ENCODE measurements at places on chromosomes 5 and 9.
A peak's percentile ranks its signal among the peaks of the same experiment; 100 is the strongest.

DNA sequence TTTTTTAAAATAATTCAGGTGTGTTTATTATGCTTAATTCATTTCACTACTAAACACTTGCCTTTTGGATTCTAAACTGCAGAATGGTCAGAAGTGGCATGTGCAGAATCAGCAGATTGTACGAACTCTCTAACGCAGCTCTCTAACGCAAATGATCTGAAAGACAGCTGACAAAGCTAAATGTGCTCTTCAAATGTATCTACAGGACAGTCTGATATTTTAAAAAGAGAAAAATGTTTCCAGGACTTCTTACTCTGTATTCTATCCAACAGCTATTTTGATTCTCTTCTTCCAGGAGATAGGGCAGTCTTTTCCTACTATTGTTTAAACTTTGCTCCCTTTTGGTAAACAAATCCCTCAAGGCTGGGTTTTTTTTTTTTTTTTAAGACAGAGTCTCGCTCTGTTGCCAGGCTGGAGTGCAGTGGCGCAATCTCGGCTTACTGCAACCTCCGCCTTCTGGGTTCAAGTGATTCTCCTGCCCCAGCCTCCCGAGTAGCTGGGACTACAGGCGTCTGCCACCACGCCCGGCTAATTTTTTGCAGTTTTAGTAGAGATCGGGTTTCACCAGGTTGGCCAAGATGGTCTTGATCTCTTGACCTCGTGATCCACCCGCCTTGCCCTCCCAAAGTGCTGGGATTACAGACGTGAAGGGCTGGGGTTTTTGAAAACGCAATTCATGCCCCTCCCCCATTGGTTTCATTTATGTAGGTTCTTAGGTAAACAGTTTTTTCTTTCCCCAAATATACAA, 1.2 kb downstream of the NMRK1 start:
- DNase-seq, result no peak

DNA sequence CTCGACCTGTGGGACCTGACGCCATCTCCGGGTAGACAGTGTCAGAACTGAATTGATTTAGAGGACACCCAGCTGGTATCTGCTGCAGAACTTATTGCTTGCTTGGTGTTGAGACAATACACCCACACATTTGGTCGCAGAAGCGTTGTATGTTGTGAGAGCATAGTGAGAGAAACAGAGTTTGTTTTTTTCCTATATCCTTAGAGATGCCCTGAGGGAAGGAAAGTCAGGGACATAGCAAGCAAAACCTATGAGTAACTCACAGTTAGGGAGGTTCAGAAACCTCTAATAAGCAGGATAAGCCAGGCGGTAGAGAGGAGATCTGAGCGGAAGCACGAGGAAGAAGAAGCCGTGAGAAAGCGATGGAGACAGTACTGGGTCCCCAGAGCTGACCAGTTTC, 59.8 kb downstream of the PTCD2 start:
- DNase-seq, result no peak

GRCh38 chr5:16980983-16981382, 44.9 kb upstream of the MYO10 start:
- no peak for DNase-seq

DNA sequence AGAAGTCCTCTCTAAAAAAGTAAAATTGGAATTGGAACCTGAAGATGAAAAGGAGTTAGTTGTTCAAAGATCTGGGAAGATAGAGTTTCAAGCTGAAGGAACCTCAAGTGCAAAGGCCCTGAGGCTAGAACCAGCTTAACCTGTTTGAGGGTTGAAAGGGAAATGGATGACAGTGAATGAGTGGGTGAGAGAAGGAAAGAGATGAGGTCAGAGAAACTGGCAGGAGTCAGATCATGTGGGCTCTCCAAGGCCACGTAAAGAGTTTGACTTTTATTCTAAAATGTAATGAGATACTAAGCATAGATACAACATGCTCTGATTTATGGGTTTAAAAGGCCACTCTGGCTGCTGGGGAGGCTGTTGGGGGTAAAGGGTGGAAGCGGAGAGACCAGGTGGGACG, 2.5 kb upstream of the RAD23B start:
- no peak for DNase-seq

DNA sequence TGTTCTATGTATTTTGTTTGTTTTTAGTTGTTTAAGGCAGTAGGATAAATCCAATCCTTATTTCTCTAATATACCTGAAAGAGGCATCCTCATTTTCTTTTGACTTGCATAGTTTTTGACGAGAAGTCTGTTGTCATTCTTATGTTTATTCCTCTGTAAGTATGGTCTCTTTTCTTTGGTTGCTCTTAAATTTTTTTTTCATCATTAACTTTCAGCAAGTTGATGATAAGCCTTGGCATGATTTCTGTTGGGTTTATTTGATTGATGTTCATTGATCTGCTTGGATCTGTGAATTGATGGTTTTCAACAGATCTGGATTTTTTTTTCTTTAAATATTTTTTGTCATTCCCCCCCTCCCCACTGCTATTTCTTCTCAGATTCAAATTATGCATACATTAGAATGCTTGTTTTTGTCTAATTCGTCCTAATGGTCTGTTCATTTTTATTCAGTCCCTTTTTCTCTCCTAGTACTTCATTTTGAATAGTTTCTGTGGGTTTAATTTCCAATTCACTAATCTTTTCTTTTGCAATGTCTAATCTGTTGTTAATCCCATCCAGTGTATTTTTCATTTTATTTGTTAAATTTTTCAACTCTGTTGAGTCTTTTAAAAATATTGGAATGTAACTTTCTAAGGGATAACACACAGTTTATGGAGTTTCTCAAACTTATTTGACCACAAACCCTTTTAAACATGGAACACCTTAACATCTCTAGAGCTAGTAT, 495.9 kb downstream of the CSNK1G3 start:
- DNase-seq, result peak; percentile 33

- DNase-seq, result no peak
Measured at GRCh38 chr5:130871346-130872086, 293.5 kb downstream of the HINT1 start.

DNA sequence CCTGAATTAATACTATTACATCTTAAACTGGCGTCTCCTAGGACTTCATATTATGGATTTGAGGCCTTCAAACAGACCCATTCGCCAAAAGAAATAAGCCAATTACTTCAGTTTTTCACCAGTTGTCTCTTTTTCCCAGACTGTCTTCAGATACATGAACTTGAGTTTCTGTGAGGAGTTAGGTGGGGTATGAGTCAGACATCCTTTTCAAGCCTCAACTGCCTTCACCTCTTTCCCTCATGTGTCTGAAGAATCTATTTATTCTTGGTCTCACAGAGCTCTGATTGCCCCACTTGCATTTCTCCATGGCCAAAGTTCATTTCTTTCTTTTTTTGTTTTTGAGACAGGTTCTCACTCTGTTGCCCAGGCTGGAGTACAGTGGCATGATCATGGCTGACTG, 12.5 kb downstream of the WNT8A start:
- DNase-seq, result no peak

DNA sequence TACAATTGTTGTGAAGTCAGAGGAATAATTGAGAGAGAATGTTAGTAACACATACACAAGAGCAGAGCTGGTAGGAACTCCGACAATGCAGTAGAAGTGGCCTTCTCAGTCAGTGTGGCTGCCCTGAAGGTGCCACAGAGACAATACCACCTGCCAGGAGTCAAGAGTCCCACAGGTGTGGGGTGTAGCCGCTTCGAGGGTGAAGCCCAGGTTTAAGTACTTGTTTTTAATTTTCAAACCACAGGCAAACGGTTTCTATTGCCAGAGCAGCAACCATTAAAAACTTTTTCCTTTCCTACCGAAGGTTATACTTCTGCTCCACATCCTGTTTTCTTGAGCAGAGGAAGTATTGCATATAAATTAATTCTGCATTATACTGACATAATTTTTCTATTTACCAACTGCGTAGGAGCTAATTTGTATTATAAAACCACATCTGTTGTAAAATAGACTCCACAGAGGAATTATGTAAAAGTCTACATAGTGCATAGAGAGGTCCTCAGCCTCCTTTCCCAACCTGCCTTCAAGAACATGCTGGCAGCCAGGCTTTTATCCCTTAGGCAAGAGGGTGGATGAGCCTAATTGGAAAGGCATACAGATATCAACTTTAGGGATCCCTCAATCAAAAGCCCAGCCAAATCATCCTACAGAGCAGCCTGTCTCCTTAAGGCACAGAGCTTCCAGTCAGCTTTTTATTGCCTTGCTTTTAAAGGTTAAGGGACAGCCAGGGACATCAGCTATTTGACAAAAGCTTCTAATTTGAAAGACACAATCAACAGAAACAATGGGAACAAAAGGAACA, 12.9 kb upstream of the ACTBL2 start:
- no peak for DNase-seq

DNA sequence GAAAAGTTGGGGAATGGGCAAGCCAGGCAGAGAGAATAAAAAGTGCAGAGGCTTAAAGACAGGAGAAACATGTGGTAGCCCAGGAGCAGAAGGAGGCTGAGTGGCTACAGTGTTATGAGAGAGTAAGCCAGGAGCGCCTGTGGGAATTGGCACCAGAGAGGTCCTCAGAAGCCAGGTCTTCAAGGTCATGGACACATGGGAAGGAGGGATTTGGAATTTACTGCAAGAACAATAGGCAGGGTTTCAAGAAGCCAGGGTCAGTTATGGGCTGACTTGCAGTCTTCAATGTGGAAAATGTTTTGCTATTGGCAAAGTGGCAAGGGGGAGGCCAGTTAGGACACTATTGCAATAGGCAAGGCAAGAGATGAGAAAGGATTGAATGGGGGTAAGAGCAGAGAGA, 29.3 kb downstream of the ERAP1 start:
- DNase-seq, result no peak

DNA sequence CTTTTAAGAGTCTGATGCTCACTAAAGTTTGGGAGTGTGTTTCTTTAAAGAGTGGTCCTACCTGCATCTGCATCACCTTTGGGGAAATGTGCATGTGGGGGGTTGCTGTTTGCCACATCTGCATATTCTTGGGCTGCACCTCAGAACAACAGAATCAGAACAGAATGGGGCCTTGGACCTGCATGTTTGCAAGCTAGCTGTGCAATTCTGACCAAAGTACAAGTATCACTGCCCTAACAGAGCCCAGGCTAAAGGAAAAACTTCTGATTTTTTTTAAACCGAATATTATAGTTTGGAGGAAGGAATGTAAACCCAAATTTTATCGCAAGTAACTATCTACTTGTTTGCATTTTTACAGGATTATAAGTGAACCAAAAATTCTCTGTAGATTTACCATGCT, 34.2 kb upstream of the PRLR start:
- no peak for DNase-seq

GRCh38 chr9:116342941-116343340, 189.3 kb downstream of the PAPPA start:
- DNase-seq, result no peak

DNA sequence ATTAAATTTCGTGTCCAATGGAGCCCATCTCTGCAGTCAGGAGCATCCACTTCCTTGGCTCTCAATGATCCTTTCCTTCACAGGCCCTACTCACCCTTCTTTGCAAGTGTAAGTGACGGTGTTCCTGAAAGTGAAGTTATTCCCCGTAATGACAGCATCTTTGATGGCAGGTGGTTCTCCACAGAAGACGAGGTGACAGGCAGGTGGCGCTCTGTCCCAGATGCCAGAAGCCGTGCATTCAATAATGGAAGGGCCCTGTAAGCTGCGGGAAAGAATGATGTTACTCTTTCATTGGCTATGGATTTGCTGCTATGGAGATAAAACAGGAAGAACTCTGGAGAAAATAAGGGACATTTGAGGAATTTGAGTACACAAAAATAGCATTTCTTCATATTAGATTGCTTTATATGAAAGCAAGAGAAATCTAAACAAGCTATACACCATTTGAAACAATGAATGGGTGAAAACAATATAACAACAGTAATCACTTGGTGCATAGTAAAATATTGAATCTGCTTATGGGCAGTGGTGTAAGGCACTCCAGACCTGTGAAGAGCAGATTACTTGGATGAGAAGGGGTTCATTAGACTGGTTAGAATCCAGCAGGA, 89.9 kb upstream of the TXNDC8 start:
- peak; percentile 45 for DNase-seq

DNA sequence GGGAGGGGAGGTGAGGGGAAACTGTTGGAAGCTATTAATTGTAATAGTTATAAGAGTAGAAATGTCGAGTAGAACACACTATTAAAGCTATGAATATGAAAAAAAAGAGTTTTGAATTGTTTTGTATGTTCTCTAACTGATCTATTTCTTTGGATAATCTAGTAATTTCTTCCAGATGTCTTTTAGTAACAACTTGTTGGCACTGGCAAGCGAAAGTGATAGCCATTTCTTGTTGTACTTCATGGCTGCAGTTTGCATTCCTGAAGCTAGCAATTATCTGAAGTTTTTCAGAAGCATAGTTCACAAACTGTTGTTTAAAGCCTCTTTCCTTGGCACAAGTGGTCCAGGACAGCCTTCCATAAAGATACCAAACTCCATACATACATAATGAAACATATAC, 49.4 kb upstream of the SPATA31C2 start:
- no peak for DNase-seq

- no peak for DNase-seq
Measured at GRCh38 chr5:112419164-112419985, at the start of gene EPB41L4A. Gene EPB41L4A, minus strand, starts transcription at chr5:112419277. Its CDS starts 238 bp downstream, at chr5:112419039.

GRCh38 chr9:98479967-98480847, 224.8 kb upstream of the TBC1D2 start:
- no peak for DNase-seq

- no peak for DNase-seq
Measured at GRCh38 chr5:133278317-133278716, 226.5 kb downstream of the HSPA4 start.

DNA sequence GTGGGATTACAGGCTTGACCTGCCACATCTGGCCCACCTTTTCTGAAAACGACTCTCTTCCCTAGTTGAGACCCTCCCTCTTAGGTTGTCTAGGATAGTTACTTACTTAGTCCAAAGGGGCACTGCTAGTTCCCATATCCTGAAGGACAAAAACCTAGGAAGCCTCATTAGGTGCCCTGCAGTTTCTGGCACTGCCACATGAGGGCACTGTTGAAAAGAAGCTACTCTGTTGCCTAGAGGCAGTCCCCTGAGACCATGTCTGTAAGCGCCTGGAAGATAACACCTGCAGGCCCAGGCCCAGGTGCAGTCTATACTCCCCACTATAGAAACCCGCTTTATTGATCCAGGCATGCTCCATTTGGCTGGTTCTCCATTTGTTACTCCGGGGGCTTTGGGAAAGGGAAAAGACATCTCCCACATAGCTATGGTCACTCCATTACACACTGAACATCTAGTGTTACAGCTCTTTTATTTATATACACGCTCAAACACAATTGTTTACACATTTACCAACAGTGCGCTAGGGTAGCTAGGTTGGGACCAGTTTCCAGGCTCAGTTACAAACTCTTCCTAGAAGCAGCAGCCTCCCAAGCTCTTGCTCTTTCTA, 73.4 kb upstream of the PPARGC1B start:
- DNase-seq, result peak; percentile 57

GRCh38 chr5:82694711-82695285, 382.4 kb downstream of the TMEM167A start:
- DNase-seq, result no peak

DNA sequence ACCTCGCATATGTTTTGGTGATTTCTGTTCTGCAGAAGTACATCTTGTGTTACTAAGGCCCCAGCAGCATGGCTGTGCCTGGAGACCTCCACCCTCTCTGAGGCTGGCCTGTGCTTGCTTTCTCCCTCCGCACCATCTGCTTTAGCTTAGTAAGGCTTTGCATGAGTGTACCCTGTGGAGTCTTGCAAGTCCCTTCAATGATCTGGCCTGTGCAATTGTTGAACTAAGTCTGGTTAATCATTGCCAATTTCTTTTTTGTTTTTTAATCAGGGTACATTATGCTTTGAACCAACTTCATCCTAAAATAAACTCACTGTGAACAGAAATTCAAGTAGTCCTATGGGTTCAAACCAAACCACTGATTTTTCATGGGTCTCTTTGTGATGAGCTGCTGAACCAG, 32.3 kb downstream of the ACOT12 start:
- DNase-seq, result no peak
